ENCODE measurements at places on chromosomes 6 and 20.

DNA sequence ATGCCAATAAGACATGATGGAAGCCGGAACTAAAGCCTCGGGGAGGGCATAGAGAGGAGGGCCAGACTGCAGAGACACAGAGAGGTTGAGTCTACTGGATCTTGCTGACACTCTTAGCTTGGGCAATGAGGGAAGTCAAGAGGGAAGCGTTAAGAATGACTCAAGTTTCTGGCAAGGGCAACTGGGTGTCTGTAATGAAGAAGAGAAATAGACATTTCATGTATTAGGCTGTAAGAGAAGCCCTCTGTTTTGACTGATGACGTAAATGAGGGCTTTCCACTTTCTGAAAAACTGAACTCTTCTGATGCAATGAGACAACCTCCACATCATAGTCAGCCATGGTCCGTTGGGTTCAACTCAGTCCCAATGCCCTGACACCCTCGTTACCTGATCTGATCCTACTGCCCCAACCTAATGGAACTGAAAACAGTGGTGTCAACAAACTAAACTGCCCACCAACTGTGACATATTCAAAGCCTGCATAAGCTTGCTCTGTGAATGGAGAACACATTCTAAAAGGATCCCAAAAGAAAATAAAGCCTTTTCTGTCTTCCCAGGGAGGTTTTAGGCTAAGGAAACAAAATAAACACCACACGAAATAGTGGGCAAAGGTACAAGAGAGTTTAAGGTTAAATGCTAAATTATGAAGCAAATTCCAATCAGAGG lies 45.8 kb upstream of the PNRC1 start:
- DNase-seq = no peak

GRCh38 chr6:97866616-97867015 lies 583.6 kb upstream of the MMS22L start:
- no peak for DNase-seq

GRCh38 chr6:56040223-56040622 lies 164.8 kb upstream of the BMP5 start:
- no peak for DNase-seq

DNA sequence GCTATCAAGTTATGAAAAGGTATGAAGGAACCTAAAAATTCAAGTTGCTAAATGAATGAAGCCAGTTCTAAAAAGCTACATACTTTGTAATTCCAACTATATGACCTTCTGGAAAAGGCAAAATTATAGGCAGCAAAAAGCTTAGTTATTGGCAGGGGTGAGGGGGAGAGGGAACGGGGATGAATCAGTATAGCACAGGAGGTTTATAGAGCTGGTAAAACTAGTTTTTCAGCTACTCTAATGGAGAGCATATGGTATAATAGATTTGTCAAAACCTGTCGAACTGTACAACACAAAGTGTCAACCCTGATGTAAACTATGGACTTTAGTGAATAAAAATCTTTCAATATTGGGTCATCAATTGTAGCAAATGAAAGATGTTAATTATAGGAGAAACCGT lies 18.7 kb downstream of the MANEA start:
- no peak for DNase-seq
